Activated gamma-delta T cell (primary cell): ENCODE measurements at places on chromosomes 7 and 10.

GRCh38 chr7:84136336-84136735 lies 58.3 kb downstream of the SEMA3A start:
- DNase-seq = no peak

GRCh38 chr7:70006261-70006920 lies 408.1 kb downstream of the AUTS2 start:
- DNase-seq = no peak

- no peak for DNase-seq
Observed at GRCh38 chr10:78579576-78579975, 489.2 kb upstream of the ZMIZ1 start.

GRCh38 chr7:119711104-119711503 lies 561.9 kb upstream of the KCND2 start:
- no peak for DNase-seq

- DNase-seq = no peak
Observed at GRCh38 chr7:92634924-92635519, 44.8 kb upstream of the FAM133B start.

GRCh38 chr7:29626730-29627129 lies 63.1 kb downstream of the PRR15 start:
- no peak for DNase-seq

DNA sequence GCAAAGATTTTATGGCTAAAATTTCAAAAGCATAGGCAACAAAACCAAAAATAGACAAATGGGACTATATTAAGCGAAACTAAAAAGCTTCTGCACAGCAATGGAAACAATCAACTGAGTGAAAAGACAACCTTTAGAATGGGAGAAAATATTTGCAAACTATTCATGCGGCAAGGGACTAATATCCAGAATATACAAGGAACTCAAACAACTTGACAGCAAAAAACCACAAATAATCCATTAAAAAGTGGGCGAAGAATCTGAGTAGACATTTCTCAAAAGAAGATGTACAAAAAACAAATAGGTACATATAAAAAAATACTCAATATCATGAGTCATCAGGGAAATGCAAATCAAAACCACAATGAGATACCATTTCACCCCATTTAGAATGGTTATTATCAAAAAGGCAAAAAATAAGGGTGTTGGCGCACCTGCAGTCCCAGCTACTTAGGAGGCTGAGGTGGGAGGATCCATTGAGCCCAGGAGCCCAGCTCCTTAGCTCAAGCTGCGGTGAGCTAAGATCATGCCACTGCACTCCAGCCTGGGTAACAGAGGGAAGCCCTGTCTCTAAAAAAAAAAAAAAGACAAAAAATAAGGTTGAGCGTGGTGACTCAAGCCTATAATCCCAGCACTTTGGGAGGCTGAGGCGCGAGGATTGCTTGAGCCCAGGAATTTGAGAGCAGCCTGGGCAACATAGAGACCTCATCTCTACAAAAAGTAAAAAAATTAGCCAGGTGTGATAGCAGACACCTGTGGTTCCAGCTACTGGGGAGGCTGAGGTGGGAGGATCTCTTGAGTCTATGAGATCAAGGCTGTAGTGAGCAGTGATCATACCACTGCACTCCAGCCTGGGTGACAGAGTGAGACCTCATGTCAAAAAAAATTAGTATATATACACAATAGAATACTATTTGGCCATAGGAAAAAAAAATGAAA lies 4.2 kb upstream of the CCM2 start:
- DNase-seq = no peak

- DNase-seq = no peak
Observed at GRCh38 chr7:26337232-26337865, 45.7 kb downstream of the SNX10 start.

DNA sequence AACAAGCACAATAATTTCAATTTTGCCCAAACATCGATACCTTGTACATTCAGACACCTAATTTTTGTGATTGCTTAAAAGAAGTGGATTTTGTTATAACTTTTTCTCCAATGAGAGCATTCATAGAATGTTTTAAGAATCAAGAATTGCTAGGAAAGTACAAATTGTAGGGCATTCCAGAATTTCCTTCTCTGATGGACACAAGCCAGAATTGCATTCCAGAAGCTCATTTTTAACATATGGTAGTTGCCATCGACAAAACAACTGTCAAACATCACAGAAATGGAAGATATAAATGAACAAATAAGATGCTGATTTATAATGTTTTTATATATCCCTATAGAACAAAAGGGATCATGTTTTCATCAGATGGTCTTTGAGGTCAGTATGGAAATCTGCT lies 258.4 kb upstream of the NPVF start:
- no peak for DNase-seq

- no peak for DNase-seq
Observed at GRCh38 chr10:120209124-120209762, 247.8 kb upstream of the PLPP4 start.

- no peak for DNase-seq
Observed at GRCh38 chr7:77235276-77235675, 35.7 kb upstream of the FGL2 start.

DNA sequence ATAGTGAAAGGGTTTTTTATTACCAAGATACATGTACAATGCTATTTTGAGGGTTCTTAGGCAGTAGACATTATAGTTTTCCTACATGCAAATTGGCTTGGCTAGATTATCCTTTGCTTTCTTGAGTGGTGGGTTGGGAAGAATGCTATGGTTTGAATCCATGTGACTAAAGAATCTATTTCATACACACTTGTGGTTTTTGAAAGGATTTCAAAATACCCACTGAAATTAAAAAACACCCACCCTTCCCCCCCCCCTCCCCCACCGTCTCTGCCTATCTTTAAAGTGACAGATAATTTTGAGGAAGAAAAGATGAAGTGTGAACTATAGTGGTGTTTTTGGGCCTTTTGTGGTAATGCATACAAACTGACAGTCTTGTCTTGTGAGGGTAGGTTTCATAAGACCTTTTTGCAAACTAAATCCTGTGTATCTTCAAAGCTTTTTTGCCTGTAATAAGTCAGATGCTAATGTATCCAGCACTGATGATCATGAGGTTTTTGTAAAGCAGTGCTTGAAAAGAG lies 90.9 kb downstream of the TPST1 start:
- no peak for DNase-seq

DNA sequence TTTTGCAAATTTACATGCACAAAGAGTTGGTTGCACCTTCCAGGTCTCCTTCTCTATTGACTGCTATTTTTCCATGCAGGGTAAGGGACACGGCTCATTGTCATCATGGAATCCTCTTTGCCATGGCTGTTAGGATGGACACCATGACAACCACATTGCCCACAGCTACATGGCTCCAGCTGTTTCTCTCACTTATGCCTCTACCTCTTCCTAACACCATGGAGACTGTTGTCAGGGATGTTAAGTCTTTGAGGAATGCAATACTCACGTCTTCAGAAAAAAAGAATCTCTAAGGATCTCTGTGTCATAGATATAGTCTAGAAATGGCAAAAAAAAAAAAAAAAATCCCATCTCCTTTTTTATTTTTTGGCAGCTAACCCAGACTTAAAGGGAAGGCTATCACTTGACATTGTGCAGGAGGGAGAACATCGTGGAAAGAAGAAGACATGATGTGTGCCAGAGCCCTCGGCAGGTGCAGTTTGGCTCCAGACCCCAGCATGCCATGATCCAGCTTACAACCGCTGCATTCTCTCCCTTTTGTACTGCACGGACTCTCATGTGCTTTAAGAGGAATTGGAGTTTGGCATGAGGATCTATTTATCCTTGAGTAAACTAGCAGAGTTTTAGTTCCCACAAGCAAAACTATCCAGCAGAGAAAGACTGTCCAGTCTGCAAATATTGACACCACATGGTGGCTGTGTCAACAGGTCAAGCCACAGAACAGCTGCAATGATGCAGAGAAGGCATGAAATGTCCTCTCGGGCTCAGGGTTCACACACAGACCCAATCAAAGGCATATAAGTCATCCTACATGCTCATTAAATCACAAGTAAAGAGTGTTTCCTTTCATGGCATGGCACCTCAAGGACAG lies 70.8 kb downstream of the FRMD4A start:
- DNase-seq = no peak

DNA sequence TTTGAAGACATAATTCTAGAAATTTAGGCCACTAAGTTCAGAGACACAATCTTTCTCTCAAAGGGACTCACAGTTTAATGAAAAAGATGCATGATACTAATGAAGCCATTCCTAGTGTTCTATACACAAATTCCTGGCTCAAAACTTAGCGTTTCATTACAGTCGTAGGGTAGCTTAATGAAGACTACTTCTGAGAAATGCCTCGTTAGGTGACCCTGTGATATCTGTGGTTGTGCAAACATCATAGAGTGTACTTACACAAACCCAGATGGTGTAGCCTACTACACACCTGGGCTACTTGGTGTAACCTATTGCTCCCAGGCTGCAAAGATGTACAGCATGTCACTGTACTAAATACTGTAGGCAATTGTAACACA lies 488 bp upstream of the CHCHD3 start:
- no peak for DNase-seq

- no peak for DNase-seq
Observed at GRCh38 chr10:15588635-15589508, 130.8 kb downstream of the ITGA8 start.

DNA sequence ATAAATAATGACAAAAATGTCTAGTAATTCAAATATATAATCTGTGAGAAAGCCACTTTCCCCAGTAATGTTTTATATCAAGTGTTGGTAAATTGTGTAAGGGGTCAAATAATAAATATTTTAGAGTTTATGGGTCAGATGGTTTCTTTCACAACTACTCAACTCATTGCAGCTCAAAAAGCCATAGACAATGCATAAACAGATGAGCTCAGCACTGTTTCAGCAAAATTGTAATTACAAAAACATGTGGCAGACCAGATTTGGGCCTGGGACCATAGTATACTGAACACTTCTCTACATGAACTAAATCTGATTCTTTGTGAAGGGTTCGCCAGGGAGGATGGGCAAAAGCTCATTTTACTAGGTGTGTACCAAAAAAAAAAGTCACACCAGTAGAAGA lies 460.8 kb downstream of the NRG3 start:
- no peak for DNase-seq

DNA sequence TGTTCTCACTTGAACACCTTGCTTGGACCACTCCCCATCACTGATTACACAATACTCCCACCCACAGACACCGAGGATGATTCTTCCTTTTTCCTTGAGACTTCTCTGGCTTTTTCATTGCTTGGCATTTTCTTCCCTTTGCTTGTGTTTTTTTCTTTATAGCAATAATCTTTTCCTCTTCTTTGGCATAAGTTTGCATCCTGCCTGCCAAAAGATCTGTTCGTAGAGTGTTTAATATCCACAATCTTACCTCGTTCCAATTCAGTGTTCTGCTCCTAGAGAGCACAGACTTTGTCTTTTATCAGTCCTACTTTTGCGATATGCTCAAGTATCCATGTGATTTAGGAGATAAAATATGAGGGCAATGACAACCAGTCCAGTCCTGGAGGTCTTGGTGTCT lies 303.3 kb upstream of the CDC14C start:
- no peak for DNase-seq

DNA sequence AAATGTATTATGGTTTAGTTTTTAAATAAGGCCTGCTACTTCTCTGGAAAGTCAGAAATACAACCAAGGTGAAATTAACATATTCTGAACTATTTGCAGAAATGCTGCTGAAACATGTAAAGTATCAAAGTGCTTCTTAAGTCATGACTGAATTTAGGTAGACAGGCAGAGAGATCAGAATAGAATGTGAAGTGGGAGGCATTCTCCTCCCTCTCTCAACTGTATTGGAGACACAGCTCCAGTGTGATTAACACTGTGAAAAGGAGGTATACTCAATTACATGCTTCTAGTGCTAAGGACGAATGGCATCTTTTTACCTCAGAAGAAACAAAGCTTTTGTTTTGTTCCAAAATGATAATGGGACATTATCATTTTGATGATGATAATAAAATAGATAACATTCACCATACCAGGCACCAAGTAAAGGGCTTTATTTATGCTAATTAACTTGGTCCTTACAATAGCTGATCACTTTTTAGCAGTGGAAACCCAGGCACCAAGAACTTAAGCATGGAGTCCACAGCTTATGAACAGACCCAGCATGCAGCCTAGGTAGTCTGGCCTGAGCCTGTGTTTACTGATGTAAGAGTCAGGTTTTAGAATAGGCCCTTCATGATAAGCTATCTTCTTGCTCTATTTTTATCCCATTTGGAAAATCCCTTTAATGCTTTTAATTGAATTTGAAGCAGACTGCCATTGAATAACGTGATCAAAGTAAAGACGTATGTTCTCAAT lies 26.0 kb downstream of the PPP1R9A start:
- DNase-seq = no peak

DNA sequence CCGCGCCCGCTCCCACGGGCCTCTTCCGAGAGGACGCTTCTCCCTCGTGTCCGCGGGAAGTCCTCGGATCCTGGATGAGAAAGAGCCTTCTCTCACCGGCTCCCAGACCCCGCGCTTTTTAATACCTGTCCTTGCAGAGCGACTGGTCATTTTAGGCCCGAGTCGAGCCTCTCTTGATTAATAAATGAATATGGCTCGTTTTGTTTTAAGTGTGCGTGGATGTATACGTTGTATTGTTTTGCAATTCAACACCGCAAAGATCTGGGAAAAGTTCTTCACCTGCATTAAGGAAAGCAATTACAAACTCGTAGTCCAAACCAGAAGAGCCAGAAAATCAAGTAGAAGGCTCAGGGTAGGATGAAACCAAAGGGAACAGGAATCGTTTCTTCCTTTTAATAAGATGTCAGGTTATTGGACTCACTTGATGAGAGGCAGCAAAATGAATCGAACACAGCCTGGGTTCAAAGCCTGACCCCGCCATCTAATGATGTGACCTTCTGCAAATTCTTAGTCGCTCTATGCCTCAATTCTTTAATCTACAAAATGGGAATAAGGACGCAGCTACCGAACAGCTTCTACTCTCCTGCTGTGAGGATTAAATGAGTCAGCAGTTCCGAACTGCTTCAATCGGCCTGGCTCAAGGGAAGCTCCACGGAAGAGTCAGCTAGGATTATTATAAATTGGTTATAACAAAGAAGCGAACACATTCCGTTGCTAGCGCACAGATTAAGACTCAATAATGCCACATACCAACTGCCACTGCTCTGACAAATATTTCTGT lies 277.8 kb upstream of the NEBL start:
- no peak for DNase-seq

- no peak for DNase-seq
Observed at GRCh38 chr10:78642269-78642816, 426.4 kb upstream of the ZMIZ1 start.

GRCh38 chr10:75475460-75476182 lies 44.2 kb downstream of the LRMDA start:
- DNase-seq = no peak

- no peak for DNase-seq
Observed at GRCh38 chr7:64892116-64892515, 11.0 kb upstream of the ZNF273 start.

- no peak for DNase-seq
Observed at GRCh38 chr10:71717551-71717951, 2.0 kb downstream of the C10orf105 start.
